ENCODE measurements at places on chromosomes 12 and 14.

DNA sequence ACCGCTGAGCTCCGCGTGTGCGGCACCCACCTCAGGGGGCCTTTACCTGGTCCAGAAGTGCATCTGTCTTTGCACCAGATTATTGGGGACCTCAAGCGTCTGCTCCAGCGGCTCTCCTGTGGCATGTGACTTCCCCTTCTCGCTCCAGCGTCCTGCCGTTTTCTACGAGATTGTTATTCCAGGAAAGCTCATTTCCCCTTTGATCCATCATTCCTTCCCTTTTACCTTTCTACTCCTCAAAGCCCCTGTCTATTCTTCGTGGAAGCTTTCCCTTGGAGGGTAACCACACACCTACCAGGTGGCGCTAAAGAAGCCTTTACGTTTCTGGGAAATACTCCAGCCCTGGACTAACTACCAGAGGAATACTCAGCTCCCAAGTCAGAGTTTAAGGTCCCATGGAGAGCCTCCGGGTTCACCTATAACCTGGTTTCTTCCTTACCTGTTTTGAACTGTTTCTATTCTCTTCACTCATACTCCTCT, 1.5 kb downstream of the FKBP4 start:
- no peak for DNase-seq

- no peak for DNase-seq
These were observed 184.3 kb downstream of the CCDC91 start for GRCh38 chr12:28374556-28374955.

DNA sequence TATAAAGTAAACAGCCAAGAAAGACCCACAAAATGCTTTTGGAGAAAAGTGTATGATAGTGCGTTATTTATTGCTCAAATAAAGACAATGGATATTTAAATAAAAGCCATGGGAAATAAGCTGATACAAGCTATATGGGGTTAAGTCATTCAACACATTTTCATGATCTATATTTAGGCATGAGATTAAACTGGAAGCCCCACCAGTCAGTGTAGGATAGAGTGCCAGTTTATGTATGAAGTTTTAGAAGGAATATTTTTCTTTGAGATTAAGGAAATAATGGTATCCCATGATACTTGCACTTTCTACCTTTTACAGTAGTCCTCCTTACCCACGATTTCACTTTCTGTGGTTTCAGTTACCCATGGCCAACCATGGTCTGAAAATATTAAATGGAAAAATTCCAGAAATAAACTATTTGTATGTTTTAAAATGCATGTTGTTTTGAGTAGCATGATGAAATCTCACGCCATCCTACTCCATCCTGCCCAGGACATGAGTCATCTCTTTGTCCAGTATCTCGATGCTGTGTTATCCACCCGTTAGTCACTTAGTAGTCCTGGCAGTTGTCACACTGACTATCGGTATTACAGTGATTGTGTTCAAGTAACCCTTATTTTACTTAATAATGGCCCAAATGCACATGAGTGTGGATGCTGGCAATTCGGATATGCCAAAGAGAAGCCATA, 22.3 kb downstream of the SYT1 start:
- DNase-seq, result no peak

GRCh38 chr12:100427078-100427477, 46.6 kb upstream of the NR1H4 start:
- no peak for DNase-seq

- no peak for DNase-seq
These were observed 214.7 kb upstream of the SYT10 start for GRCh38 chr12:33654313-33654712.

GRCh38 chr14:96929950-96930349, 132.8 kb downstream of the VRK1 start:
- DNase-seq, result no peak

DNA sequence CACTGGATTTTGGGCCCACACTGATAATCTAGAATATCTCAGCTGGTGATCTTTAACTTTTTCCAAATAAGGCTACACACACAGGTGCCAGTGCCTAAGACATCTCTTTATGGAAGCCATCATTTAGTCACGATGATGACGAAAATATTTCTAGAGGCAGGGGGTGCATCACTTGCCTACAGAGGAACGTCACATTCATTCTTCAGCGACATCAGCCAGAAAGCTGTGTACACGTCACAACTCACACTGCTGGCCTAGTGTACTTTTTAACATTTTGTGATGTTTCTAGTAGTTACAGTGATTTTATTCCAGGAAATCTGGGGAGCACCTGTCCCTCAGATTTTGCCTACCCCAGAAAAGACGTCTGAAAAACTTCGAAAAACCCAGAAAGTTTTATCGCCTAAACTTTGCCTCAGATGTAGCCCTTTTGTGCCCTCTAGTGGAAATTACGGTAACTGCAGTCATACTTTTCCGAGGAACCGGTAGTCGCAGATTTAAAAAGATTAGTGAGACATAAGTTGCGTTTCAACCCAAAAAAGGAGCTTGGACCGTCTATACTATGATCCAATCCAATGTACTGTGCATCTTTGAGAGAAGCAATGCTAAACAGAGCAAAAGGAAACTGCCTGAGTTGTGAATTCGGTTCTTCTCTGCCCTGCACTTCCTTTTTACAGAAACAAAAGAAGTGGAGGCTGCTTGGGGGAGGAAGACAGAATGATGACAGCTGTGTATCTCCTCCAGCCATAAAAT, 64.3 kb upstream of the STON2 start:
- peak; percentile 46 for DNase-seq

GRCh38 chr12:14567351-14568162, at the start of gene PLBD1:
TSS of gene PLBD1 (minus strand) at chr12:14567883. CDS start at chr12:14567696, 187 bp downstream.
- peak; percentile 29 for DNase-seq

GRCh38 chr14:22489244-22489545, 99.8 kb downstream of the DAD1 start:
- DNase-seq, result no peak

DNA sequence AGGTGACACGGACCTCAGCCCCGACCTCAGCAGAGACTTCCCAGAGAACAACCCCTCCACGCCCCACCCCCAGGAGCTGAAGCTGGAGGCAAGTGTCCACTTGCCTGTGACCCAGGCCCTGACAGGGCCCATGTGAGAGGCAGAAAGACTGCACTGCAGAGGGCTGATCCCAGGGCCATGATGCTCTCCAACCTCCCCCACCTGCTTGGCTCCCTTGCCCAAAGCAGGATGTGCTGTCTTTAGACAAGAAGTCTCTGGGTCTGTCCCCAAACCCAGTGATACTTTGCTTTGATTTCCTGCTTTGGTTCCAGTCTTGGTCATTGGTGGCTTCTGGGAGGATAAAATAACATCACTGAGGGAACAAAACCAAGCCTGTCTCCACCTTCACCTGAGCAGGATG, 59.4 kb downstream of the BCL11B start:
- DNase-seq, result no peak

DNA sequence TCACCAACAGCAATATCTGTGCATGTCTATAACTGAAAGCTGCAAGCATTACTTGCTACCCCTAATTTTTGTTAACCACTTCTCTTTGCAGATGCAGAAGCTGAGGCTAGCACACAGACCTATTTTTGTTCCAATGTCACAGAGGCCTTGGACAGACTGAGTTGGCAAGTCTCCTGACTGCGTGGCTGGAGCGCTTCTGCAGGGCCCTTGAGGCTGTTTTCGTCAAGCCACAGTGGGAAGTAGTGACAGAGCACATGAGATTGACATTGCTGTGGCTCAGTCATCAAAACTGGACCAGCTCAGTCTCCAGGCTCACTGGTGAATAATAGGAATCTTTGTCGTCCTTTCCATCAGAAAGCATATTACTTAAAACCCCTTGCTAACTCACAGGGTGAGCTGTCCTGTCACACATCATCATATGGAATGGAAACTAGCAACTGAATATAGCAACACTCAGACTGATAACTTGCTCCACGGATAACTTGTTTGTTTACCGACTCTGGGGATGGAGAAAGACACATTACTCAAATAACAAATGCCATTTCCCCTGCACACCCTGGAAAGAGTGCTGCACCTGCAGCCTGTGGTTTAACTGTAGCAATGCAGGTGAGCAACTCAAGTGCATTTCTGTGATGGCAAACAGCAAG, 43.6 kb upstream of the DDX11 start:
- DNase-seq, result no peak

DNA sequence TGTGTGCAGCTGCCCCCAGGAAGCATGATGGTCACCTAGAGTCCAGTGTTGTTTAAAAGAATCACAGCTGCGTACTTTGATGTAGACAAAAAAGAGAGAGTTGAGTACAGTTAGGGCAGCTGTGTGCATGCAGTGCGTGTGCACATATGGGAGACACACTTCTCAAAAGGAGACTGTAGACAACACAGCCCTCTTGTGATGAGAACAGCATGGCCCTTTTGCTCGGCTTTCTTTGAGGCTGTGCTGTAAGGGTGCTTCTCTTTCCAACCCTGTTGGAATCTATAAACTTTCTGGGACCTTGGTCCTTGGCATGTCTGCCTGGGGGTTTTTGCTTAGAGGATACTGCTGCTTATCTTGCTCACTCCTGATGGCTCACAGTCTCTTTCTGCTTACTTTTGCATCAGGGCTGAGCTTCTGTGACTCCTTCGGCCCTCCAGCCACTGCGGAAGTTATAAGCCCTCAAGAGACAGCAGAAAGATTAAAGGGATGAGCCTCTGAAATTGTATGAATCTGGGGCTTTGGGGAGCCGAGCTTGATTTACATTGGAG, 102.9 kb downstream of the DYRK2 start:
- no peak for DNase-seq

DNA sequence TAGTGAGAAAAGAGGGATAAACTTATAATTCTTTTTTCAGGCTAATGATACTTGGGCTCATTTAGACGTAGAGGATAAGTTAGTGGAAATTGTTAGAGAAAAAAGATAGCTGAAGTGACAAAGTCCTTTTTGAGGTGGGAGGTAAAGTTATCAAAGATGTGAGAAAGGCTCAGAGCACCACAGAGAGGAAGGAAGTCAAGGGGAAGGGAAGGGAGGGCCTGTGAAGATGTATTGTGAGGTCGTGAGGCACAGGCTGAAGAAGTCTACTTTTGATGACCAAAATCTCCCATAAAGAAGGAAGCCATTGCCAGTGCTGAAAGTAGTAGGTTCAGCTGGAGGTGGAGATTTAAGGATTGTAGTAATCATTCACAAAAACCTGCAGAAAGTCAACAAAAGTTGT, 19.4 kb upstream of the PTGDR start:
- DNase-seq, result no peak

DNA sequence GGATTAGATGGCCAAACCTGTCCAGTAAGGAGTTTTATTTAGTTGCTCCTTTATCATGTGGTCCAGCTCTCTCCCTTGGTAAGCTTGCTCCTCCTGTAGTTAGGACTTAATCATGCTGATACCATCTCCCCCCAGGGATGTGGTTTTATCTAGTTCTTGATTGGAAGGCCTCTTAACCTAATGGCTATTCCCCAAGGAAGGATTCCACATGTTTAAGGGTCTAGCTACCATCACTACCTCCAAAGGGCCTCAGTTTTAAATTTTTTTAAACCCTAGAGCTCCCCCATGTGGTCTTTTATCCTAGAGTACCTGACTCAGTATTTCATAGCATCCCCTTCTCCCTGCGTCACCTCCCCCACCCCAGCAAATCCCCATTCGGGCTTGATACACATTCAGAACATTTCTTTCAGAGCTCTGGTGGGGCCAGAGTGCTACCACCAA, 22.5 kb downstream of the MAP3K12 start:
- no peak for DNase-seq

DNA sequence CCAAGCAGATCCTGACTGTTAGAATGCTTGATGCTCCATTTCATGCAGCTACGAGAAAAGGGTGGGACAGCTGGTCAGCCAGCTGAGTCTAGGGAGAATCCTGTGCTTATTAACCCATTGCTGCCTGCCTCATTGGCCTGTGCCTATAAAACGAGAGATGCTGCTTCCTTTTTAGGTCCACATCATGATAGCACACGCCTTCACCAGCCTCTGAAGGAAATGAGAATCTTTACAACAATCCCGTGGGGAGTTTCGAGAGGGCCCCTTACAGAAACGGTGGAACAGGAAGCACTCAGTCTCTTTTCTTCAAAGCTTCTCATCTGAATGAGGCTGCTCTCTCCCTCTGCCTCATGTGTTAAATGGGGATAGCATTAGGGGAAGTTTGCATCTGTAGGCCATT, 147.3 kb upstream of the RFLNA start:
- no peak for DNase-seq

DNA sequence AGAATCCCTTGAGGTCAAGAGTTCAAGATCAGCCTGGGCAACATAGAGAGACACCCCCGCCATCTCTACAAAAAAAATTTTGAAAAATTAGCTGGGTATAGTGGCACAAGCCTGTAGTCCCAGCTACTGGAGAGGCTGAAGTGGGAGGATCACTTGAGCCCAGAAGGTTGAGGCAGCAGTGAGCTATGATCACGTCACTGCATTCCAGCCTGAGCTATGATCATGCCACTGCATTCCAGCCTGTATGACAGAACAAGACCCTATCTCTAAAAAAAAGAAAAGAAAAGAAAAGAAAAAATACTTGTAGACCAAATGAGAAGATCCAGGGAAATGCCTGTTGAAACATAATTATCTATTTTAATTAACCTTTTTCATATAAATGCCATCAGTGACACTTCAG, 93.8 kb upstream of the MDM1 start:
- no peak for DNase-seq

- DNase-seq, result no peak
These were observed 24.9 kb downstream of the TTLL5 start for GRCh38 chr14:75685910-75686309.

DNA sequence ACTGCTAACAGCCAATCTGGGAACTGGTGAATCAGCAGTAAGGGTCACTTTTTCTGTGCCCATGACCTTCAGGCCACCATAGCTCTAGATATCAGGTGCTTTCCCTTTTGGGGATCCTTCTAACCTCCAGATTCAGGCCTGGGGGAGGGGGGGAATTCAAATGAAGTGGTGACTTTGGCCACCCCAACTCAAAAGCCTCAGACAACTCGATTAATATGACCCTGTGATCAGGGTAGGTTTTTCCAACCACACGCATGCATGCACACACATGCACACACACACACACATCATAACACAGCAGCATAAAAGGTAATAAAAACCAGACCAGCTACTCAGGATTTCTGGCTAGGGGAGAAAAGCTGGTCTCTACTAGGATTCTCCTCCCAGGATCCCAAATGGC, 5.3 kb downstream of the TBX3 start:
- no peak for DNase-seq

DNA sequence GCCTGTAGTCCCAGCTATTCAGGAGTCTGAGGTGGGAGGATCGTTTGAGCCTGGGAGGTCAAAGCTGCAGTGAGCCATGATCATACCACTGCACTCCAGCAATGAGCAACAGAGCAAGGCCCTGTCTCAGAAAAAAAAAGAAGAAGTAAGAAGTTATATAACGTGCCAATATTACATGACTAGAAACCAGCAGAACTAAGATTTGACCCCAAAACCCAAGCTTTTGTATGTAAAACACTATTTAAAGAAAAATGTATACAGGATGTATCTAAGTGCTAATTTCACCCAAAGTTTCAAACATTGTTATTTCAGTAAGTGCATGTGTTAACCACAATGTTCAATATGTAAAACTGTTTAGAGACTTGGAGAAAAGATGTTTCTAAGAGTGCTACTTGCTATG, 94.7 kb downstream of the SLC5A8 start:
- DNase-seq, result no peak

All from GM19239 (cell line).